Panc1 (cell line): ENCODE measurements at places on chromosomes 6 and 20. TPM values are rescaled to one million over a fixed set of nuclear protein-coding genes. Genes with fewer than 3 reads are reported as not detected.

DNA sequence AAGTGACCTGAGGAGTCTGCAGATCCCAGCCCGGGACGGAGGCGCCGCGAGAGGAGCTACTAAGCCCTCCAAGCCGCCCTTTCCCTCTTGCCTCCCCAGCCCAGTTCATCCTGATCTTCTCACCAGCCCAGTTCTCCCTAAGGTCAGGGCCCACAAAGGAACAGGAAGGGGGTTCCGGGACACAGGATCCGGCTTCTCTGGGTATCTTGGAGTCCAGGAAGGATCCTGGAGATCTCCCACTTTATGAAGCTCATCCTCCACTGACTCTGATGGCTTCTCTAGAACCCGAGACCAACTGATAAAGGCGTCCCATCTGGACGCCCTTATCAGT, 36.9 kb upstream of the HLA-C start:
- DNase-seq: no peak
- H3K36me3 ChIP-seq: no peaks in the 10 kb centered on the region
- H3K4me1 ChIP-seq: no peaks in the 10 kb centered on the region
- no peak overlapping the region for H3K27ac ChIP-seq
- H3K4me3 ChIP-seq: no peak overlapping the region

DNA sequence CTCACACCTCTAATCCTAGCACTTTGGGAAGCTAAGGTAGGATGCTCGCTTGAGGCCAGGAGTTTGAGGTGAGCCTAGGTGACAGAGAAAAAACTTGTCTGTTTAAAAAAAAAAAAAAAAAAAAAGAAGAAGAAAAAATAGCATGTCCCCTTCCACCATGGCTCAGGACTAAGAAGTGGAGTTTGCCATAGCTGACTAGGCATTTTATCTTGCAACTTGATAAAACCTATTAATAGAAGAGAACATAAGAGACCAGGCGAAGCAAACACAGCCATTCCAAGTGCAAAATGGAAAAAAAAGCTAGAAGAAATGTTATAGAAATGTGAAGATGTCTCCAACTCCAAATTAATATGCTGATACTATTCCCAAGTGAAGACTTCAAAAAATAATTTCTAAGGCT, 277.5 kb downstream of the MEI4 start:
- no peaks in the 10 kb centered on the region for H3K27me3 ChIP-seq
- H3K27ac ChIP-seq: no peak overlapping the region
- H3K36me3 ChIP-seq: no peaks in the 10 kb centered on the region
- no peak overlapping the region for H3K4me3 ChIP-seq
- H3K4me1 ChIP-seq: no peaks in the 10 kb centered on the region
- DNase-seq: no peak

DNA sequence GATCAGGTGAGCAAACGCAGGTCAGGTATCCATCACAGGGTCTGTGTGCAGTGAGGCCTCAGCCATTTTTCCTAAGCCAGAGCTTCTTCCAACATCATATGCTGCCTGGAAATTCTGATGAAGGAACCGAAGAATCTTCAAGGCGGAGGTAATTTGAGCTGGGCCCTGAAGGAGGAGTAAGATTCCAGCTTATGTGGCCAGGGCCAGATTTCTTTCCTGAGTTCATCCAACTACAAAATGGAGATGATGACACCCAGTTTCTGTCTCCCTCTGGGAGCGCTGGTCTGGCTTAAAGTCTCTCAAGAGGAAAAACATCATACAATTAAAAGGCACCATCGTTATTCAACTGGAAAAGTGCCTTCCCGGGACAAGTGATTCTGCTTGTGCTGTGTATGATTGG, 6.9 kb upstream of the MANBAL start:
- no peak for DNase-seq
- no peaks in the 10 kb centered on the region for H3K27me3 ChIP-seq
- H3K36me3 ChIP-seq: no peaks in the 10 kb centered on the region
- no peaks in the 10 kb centered on the region for H3K4me1 ChIP-seq
- H3K4me3 ChIP-seq: no peak overlapping the region

DNA sequence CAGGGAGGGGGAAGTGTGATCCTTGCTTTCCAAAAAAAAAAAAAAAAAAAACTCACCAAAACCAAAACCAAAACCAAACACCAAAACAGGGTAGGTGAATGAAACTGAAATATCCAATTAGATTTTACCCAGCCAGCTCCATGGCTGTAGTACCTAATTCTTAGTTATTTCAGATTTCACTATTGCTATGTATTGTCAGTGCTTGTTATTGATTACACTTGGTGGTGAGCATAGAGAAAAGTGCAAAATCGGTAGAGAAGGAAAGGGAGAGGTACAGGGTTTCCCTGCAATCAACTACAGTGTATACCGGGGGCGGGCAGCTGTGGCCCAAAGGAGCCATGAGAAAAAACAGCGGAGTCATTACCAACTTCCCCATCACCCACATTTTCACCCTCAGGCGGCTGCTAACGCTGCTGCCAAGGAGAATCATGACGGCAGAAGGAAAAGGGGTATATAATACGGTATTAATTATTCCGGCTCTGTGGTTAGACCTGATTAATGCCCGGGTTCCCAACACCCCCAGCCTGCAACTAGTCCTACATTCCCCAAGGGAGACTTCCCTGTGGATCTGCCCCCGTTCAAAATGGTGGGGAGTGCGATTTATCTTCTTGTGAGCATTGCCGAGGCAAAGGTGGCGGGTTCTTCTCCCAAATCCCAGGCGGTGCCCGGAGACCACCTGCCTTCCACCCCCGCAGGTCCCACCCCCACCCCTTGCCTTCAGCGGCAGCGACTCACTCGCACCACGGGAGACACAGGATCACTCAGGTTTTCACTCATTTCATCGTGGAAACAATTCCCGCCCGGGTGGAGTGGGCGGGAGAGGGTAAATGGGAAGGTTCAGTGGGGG, at the start of gene C6orf62:
TSS of gene C6orf62 (minus strand) at position 30 of the 847 bp plus-strand sequence. CDS start 486 bp downstream, outside the sequence.
- no peak for DNase-seq
- peaks cover 34% of the 10 kb centered on the region for H3K36me3 ChIP-seq
- H3K4me1 ChIP-seq: peaks cover 16% of the 10 kb centered on the region
- H3K27ac ChIP-seq: peak within 1 kb of the TSS; percentile 98
- H3K27me3 ChIP-seq: no peaks in the 10 kb centered on the region
- peak within 1 kb of the TSS; percentile 88 for H3K4me3 ChIP-seq

DNA sequence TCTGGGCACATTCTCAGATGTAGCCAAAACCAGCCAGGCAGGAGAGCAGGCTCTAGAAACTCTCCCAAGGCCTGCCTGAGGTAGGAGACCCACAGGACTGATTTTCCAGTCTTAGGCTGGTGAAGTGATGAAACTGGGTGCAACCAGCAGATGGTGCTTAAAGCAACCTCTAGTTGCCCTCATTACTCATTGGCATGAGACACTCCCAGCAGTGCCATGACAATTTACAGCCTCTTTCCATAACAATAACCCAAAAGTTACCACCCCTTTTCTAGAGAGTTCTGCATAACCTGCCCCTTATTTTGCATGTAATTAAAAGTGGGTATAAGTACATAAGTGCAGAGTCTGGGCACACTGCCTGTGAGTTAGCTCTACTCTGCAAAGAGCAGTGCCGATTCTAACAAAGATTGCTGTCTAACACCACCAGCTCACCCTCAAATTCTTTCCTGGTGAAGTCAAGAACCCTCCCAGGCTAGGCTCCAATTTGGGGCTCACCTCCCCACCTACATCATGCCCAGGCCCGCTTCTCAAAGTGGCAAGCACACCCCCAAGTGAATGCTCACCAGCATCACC, 14.4 kb upstream of the GPR6 start:
- H3K27ac ChIP-seq: no peak overlapping the region
- H3K27me3 ChIP-seq: no peaks in the 10 kb centered on the region; the same call in 1 of the 2 replicates
- no peak overlapping the region for H3K4me3 ChIP-seq
- no peaks in the 10 kb centered on the region for H3K4me1 ChIP-seq
- H3K36me3 ChIP-seq: no peaks in the 10 kb centered on the region

- peaks cover 3% of the 10 kb centered on the region; the same call in 1 of the 2 replicates for H3K27me3 ChIP-seq
- no peak overlapping the region for H3K4me3 ChIP-seq
- no peak overlapping the region for H3K27ac ChIP-seq
- H3K4me1 ChIP-seq: no peaks in the 10 kb centered on the region
- H3K36me3 ChIP-seq: 0 out of 2 replicates have a peak, but pooled peaks cover 2% of the 10 kb centered on the region
- no peak for DNase-seq
Measured at GRCh38 chr6:116388924-116389323, 18.2 kb downstream of the DSE start.

DNA sequence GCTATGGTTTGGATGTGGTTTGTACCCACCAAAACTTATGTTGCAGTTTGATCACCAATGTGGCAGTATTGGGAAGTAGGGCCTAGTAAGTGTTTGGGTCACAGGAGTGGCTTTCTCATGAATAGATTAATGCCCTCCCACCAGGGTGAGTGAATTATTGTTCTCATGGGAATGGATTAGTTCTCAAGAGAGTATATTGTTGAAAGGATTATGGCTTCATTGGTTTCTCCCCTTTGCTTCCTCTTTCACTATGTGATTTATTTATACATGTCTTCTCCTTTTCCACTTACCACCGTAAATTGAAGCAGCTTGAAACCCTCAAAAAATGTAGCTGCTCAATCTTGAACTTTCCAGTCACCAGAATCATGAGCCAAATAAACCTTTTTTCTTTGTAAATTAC, 10.8 kb downstream of the UFL1 start:
- H3K27me3 ChIP-seq: no peaks in the 10 kb centered on the region
- no peak overlapping the region for H3K4me3 ChIP-seq
- peaks cover 8% of the 10 kb centered on the region for H3K36me3 ChIP-seq
- no peak overlapping the region for H3K27ac ChIP-seq

DNA sequence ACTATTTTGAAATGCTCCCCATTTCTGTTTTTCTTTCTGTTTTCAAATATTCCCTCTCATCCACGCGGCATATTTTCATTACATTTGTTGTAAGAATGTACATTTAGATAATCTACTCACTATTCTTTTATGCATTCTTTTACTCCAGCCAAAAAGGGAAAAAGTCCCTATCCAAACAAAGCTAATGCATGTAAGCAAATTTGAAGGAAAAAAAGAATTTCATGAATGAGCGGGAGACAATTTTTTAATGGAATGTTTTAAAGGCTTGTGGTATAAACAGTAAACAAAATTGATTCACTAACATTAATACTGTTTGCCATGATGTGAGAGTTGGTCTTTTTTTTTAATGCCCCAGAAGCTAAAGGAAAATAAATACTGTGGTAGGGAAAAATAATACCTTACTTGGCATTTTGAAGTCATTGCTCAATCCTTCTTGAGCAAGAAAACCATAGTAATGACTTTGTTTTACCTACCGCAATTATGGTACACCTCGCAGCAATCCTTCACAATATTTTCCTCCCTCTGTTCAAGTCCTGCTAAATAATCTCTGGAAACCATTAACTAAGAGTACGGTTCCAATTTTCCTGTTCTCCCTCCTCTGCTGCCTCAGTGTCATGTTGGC, 79.0 kb downstream of the BACH2 start:
- H3K4me3 ChIP-seq: peak overlapping the region; percentile 34
- H3K36me3 ChIP-seq: no peaks in the 10 kb centered on the region
- H3K4me1 ChIP-seq: peaks cover 25% of the 10 kb centered on the region
- no peak for DNase-seq

GRCh38 chr6:53360093-53360912, 11.6 kb upstream of the ELOVL5 start:
- H3K36me3 ChIP-seq: no peaks in the 10 kb centered on the region
- H3K27ac ChIP-seq: peak overlapping the region; percentile 98
- peak; percentile 18 for DNase-seq
- peak overlapping the region; percentile 51 for H3K4me3 ChIP-seq

DNA sequence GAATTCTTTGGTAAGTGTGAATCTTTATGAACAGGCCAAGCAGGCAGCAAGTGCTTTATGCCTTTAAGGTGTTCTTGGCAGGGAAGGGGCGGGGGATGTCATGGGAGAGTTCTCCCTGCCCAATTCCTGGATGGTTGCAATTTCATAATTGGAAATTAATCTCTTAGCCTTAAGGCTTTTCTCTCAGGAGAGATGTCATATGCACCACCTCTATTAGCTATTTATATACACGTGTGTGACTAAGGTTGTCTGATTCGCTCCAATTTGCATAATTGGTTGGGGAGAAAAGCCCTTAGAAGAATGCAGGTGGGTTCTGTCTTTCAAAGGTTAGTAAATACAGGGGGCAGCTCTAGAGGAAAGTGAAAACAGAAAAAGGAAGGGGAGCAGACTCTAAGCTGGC, 5.2 kb upstream of the ENPP5 start:
- peaks cover 6% of the 10 kb centered on the region for H3K27me3 ChIP-seq
- no peak overlapping the region for H3K4me3 ChIP-seq
- no peaks in the 10 kb centered on the region for H3K4me1 ChIP-seq
- DNase-seq: no peak

DNA sequence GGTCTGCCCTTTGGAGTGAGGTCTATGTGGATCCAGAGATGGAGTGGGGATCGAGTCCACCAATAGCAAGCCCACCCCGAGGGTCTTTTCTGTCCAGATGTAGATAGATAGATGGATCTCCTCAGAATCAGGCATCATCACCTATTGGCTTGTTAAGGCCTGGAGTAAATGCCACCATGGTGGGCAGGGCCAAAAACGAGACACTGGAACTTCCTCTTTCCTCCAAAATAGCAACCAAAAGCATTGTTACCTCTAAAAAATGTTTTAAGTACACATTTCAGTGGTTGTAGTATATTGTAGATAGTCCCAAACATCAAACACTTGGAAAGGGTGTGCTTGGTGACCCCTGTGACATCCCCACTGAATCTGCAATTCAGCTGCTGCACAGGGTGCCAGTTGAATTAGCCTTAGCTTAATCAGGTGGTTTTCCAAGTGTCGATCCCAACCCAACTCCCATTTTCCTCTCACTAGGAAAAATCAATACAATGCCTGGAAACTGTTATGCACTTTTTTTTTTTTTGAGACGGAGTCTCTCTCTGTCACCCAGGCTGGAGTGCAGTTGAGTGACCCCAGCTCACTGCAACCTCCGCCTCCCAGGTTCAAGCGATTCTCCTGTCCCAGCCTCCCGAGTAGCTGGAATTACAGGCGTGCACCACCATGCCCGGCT, 35.0 kb upstream of the NELFCD start:
- no peak overlapping the region for H3K27ac ChIP-seq
- DNase-seq: no peak

DNA sequence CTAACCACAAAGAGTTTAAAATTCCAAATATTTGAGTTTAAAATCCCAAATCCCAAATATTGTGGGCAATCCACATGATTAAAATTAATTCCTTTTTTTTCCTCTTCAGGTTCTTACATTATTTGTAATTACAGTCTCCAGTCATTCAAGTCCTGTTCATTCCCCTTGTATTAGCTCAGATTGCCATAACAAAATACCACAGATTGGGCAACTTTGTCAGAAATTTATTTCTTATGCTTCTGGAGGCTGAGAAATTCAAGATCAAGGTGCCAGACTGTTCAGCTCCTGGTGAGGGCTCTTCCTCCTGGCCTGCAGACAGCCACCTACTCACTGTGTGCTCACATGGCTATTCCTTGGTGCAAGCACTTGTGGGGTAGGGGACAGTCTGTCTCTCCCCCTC, 105.5 kb downstream of the ARMC2 start:
- no peaks in the 10 kb centered on the region for H3K27me3 ChIP-seq
- no peaks in the 10 kb centered on the region for H3K4me1 ChIP-seq
- DNase-seq: no peak
- H3K4me3 ChIP-seq: no peak overlapping the region
- H3K36me3 ChIP-seq: no peaks in the 10 kb centered on the region
- H3K27ac ChIP-seq: no peak overlapping the region

The WFDC10B gene
- not detected for total RNA-seq

The CST4 gene
- not detected for total RNA-seq

The SLC17A3 gene
- total RNA-seq: not detected

The LY6G6C gene
- 0.23 TPM for total RNA-seq

The PI16 gene
- total RNA-seq: not detected
